Right ventricle myocardium inferior (tissue), 1 donor: ENCODE measurements at places on chromosomes 5 and 9. TPM values are rescaled to one million over a fixed set of nuclear protein-coding genes. Genes with fewer than 3 reads are reported as not detected.

GRCh38 chr9:4704129-4704528 lies 24.8 kb downstream of the CDC37L1 start:
- DNase-seq, result no peak

- DNase-seq, result no peak
Observed at GRCh38 chr5:143154510-143155370, 248.7 kb downstream of the NR3C1 start.

DNA sequence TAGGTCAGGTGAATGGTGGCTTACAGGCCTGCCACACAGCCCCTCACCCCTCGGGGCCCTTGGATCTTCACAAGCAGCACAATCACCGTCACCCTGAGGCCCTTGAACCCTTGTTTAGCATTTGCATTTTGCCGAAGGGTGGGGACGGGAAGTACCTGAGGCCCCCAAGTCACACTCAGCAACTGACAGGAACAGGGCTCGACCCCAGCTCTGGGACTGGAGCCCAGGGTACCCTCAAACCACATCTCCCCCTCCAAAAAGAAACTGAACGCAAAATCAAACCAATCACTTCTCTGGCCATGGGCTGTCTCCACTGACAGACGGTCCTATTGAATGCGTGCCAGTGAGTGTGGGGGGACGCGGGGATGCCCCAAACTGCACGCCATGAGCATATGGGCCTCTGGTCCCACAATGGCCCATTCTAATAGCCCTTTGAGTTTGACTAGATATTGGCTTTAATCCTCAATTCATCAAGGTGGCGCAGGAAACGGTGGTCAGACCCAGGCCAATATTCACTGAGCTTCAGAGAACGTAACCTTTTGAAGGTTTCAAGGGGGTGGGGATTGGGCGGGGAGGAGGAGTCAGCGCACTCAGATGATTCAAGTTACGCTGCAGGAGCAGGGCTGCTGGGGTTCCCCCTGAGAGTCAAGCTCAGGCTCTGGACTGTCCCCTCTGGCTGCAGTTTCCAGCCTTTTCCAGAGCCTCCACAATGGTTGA lies 176.0 kb downstream of the DAB2IP start:
- no peak for DNase-seq

GRCh38 chr5:173645437-173645807 lies 29.0 kb upstream of the BOD1 start:
- DNase-seq, result no peak

Gene PCDHB14
- total RNA-seq, result 4.1 TPM
